ENCODE measurements at places on chromosomes 6 and 20.

GRCh38 chr6:6922166-6922565, 185.6 kb upstream of the RREB1 start:
- DNase-seq, result no peak

- no peak for DNase-seq
Measured at GRCh38 chr6:154951345-154952200, 43.5 kb upstream of the TIAM2 start.

GRCh38 chr6:11763460-11764249, 14.9 kb downstream of the ADTRP start:
- no peak for DNase-seq

DNA sequence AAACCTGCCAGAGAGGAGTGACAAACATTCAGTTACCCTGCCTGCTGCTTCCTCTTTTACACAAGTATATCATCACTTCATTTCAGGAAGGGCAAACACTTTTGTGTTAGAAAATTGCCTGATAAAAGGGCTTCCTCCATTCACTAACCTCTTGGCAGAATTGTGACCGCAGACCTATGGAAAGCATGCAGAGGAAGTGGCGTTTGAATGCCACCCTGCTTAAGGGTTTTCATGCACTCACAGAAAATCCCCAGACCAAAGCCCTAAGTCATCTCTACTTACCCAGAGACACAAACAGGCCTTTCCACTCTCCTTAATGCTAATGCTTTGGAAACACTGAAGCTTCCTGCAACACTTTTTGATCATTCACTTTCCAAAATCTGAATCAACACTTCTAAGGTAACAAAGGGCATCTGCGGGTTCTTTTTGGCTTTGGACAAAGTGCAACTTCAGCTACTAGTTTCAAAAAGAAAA, 22.1 kb upstream of the RALGAPA2 start:
- DNase-seq, result no peak

- DNase-seq, result peak; percentile 20
Measured at GRCh38 chr20:62239278-62239879, 1.1 kb downstream of the OSBPL2 start.

GRCh38 chr20:57013217-57013616, 253.2 kb downstream of the BMP7 start:
- DNase-seq, result no peak

DNA sequence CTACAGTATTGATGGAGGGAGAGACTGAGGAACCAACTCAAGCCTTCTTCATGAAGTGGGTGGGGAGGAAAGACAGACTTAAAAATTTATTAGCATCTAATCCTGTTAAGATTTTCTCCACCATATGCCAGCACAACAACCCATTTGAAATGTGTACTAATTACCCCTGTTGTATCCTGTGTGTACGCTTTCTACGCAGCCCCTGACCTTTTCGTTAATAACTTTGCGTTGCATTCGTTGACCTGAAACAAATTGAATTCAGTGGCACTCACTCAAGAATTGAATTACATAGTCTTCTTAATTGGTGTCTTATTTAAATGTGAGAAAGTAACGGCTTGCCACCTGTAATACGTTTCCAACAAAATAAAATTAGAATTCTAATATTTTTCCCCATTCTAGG, 113.9 kb downstream of the LINC00237 start:
- no peak for DNase-seq

GRCh38 chr20:51493346-51493791, 49.1 kb downstream of the NFATC2 start:
- DNase-seq, result no peak

DNA sequence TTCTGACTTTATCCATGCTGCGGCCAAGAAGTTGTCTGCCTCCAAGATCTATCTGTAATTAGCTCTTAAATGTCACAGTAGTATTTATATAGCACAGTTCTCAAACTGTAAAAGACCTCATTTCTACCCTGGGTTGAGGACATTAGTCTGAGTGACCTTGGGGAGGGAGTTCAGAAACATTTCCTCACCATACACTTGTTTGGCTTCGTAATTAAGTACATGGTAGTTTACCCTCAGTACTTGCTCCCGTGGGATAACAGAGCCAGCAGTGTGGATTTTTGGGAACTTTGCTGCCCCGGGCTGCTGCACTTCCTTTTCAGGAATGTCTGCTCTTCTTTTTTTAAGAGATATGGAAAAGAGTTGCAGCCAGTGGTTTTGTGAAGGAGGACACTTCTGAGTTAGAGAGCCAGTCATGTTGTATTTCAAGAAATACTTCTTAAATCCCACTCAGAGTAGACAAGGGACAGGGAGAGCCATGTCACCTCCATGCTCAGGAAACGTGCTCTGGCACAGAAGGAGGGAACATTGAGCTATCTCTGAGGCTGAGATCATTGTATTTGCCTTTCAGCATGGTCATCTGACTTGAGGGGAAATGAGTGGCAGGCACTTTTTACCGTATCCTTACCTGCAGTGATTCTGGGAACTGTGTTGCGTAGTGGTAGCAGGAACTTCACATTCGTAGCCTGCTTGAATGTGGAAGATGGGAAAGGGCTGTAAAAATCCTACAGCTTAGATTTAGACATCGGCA, 33.6 kb downstream of the RPRD1B start:
- no peak for DNase-seq

DNA sequence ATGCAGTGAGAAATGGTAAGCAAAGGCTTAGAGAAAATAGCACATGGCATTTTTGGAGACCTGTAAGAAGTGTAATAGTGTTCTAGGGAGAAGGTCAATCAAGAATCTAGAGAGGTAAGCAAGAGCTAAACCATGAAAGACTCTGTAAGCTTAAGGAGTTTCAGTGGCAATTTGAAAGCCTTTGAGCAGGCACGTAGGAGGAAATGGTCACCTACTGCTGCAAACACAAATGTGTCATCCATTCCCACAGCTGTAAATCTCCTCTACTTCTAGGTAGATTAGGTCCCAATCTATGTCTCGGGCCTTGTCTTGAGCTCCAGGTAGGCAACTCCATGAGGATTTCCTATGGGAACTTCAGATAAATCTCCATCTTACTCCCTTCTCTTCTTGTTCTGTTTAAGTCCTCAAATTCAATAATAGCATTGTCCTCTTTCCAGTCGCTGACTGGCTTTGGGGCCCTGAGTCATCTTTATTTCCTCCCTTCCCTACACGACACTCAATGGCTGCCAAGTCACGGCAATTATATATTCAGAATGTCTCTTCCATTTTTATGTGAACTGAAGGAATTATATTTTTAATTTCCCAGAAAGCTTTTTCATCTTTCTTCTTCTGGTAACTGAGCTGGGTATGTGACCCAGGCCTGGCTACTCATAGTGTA, 24.2 kb upstream of the PAQR8 start:
- DNase-seq, result no peak

DNA sequence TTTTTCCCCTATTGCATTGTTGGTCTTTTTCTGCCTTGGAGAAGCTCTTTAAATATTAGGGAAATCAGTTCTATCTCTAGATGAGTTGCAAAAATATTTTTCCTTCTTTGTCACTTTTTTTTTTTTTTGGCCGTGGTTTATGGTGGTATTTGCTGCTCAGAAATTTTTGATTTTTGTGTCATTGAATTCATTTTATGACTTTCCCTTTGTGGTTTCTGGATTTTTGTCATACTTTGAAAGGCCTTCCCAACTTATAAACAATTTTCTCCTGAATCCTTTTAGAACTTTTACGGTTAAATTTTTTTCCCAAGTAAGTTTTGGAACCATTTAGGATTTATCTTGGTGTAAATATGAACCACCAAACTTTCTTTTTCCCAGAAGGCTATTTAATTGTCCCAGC, 145.6 kb downstream of the GJA10 start:
- DNase-seq, result peak; percentile 77

- DNase-seq, result no peak
Measured at GRCh38 chr6:7047966-7048365, 59.8 kb upstream of the RREB1 start.

GRCh38 chr6:156955494-156956183, 178.5 kb downstream of the ARID1B start:
- DNase-seq, result no peak

GRCh38 chr6:74646461-74646860, 559.4 kb downstream of the COL12A1 start:
- DNase-seq, result no peak

Measured in AG10803 (cell line).